A673 (cell line): ENCODE measurements at places on chromosomes 11 and 22. TPM values are rescaled to one million over a fixed set of nuclear protein-coding genes. Genes with fewer than 3 reads are reported as not detected.

Gene EFEMP2
- 31.2 and 37.6 TPM in 2 replicates for total RNA-seq

Gene MICAL2
- 0.44 and 1.1 TPM in 2 replicates for total RNA-seq

Gene SSH3
- 5.5 and 7.8 TPM in 2 replicates for total RNA-seq

- DNase-seq = no peak
Measured at GRCh38 chr11:134560066-134560465, 148.0 kb upstream of the B3GAT1 start.

Gene TUB
- 0.39 and 0.76 TPM in 2 replicates for total RNA-seq
